ENCODE measurements at places on chromosomes 6 and 20.

- no peak for DNase-seq
Measured at GRCh38 chr20:6848992-6849391, 81.5 kb downstream of the BMP2 start.

DNA sequence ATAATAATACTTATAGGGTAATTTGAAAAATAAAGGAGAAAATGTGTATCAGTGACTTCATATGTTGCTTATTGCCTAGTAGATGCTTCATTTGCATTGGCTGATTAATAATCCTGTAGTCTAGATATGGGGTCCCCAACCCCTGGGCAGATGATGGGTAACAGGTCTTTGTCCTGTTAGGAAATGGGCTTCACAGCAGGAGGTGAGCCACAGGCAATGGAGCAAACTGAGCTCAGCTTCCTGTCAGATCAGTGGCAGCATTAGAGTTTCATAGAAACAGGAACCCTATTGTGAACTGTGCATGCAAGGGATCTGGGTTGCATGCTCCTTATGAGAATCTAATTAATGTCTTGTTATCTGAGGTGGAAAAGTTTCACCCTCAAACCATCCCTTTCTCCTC lies 1049.5 kb upstream of the EPHA7 start:
- no peak for DNase-seq

GRCh38 chr6:16673011-16673797 lies 88.1 kb downstream of the ATXN1 start:
- no peak for DNase-seq

DNA sequence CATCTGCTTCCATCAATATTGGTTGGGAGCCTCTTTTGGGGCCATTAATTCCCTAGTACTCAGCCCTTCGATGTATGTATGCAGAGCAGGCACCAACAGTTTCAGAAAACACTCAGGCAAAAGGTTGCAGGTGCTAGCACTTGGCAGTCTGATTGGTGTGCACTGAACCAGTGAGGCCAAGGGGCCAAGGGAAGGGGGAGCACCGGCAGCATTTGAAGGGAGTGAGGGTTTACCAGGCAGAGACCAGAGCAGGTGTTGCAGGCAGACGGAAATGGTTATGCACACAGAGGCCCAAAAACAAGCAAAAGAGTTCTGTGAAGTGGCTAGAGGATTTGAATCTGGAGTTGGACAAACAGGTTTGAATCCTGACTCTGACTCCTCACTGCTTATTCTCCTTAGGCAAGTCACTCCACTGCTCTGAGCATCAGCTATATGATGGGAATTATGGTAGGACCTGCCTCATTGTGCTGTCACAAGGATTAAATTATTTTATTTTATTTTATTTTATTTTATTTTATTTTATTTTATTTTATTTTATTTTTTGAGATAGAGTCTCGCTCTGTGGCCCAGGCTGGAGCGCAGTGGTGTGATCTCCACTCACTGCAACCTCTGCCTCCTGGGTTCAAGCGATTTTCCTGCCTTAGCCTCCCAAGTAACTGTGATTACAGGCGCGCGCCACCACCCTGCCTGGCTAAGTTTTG lies 58.1 kb upstream of the SHLD1 start:
- DNase-seq = no peak

- DNase-seq = no peak
Measured at GRCh38 chr20:20303320-20303719, 64.6 kb upstream of the INSM1 start.

GRCh38 chr20:47417245-47418068 lies 61.0 kb upstream of the ZMYND8 start:
- DNase-seq = no peak

- DNase-seq = no peak
Measured at GRCh38 chr6:3584606-3585005, 127.8 kb upstream of the SLC22A23 start.

DNA sequence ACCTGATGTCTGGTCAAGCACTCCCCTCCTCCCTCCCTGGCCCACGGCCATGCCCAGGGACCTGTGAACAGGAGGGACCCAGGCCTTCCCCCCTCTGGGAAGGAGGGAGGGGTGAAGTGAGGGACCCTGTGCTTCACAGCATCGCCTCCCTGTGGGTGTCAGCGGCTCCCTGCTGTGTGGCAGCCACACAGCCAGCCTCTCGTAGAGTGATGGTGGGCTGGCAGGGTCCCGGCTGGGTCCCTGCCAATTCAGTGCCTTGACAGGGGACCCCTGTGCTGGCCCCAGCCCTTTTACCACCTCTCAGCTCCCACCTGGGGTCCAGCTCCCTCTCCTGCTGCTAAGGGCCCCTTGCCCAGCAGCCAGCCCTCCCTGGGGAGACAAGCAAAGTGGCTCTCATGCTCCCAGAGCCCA lies 31.3 kb upstream of the GRM4 start:
- no peak for DNase-seq

DNA sequence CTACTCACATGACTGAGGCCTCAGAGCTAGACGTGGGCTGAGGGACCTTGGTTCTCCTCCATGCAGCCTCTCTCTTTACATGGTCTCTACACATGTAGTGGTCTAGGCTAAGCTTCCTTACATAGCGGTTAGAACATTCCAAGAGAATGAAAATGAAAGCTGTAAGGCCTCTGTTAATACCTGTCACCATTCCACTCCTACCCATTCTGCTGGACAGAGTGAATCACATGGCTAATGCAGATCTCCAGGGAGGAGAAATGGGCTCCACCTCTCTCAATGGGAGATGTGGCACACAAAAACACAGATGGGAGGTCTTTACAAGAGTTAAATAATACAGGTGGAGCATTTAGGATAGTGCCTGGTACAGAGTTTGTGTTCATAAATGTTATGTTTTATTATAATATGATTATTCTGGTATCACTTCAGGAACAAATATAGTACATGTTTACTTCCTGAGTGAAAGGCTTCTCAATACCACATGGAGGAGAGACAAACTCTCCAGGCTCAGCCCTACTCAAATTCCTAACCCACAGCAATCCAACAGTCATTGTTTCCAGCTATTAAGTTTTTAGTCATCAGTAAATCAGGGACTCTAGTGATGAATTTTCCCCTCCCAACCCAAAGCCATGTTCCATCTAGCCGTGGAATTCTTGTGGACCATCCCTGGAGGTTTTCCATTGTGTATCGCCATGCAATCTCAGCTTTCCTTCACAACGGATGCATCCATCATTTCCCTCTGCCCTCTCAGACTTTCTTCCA lies 57.9 kb downstream of the ISM1 start:
- DNase-seq = no peak

- no peak for DNase-seq
Measured at GRCh38 chr6:161374971-161375873, 101.4 kb upstream of the AGPAT4 start.

Measured in T follicular helper cell (primary cell).